ENCODE measurements at places on chromosomes 2 and 18. TPM values are rescaled to one million over a fixed set of nuclear protein-coding genes. Genes with fewer than 3 reads are reported as not detected.

GRCh38 chr2:182980115-182980514 is 58.1 kb downstream of the NCKAP1 start:
- no peaks in the 10 kb centered on the region for H3K4me1 ChIP-seq
- no peak for DNase-seq
- no peak overlapping the region for H3K27ac ChIP-seq
- H3K27me3 ChIP-seq, result no peaks in the 10 kb centered on the region
- no peak overlapping the region for H3K4me3 ChIP-seq

DNA sequence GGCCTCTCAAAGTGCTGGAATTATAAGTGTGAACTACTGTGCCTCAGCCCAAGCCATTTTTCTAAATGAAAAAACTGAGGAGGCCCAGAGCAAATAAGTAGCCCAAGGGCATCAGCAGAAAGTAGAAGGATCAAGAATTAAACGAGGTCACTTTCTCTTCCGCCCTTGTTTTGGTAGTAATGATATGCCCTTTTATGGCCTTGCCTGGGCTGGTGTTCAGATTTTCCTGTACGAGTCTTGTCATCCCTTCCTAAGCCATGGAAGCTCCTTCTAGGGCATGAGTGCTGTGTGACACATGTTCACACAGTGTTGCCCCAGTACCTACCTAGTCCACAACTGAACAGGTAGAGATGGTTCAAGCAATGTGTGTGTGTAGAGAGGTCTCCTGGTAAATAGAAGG is 6.6 kb downstream of the HPCAL1 start:
- H3K36me3 ChIP-seq, result no peaks in the 10 kb centered on the region
- H3K27me3 ChIP-seq, result no peaks in the 10 kb centered on the region
- H3K27ac ChIP-seq, result no peak overlapping the region
- no peak overlapping the region for H3K4me3 ChIP-seq
- H3K4me1 ChIP-seq, result peaks cover 5% of the 10 kb centered on the region

GRCh38 chr18:7789856-7790552 is 222.9 kb downstream of the PTPRM start:
- no peak overlapping the region for H3K4me3 ChIP-seq
- no peaks in the 10 kb centered on the region for H3K27me3 ChIP-seq
- no peaks in the 10 kb centered on the region for H3K36me3 ChIP-seq
- H3K27ac ChIP-seq, result no peak overlapping the region

DNA sequence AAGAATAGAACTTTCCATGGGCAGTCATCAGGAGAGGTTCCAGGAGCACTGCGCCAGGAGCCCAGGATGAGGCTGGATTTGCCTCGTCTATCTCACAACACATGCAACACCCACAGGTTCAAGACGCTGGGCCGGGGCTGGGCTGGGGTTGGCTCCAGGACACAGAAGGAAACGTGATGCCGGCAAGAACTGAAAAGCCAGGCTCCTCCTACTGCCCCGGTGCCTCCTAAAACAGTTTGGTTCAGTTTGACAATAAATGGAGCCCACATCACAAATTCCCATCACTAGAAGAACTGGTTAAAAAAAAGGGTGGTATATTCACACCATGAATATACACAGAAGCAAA is 75.9 kb downstream of the INHBB start:
- no peaks in the 10 kb centered on the region for H3K27me3 ChIP-seq
- no peak overlapping the region for H3K27ac ChIP-seq
- no peaks in the 10 kb centered on the region for H3K36me3 ChIP-seq
- DNase-seq, result no peak
- no peaks in the 10 kb centered on the region for H3K4me1 ChIP-seq
- H3K4me3 ChIP-seq, result no peak overlapping the region

- DNase-seq, result no peak
- H3K27me3 ChIP-seq, result no peaks in the 10 kb centered on the region
- no peak overlapping the region for H3K4me3 ChIP-seq
- H3K27ac ChIP-seq, result no peak overlapping the region
These were observed 1364.0 kb upstream of the NRXN1 start for GRCh38 chr2:52395912-52396311.

GRCh38 chr2:118006326-118006725 is 7.5 kb downstream of the CCDC93 start:
- H3K27me3 ChIP-seq, result no peaks in the 10 kb centered on the region
- H3K36me3 ChIP-seq, result peaks cover 30% of the 10 kb centered on the region
- H3K27ac ChIP-seq, result no peak overlapping the region
- no peak for DNase-seq

DNA sequence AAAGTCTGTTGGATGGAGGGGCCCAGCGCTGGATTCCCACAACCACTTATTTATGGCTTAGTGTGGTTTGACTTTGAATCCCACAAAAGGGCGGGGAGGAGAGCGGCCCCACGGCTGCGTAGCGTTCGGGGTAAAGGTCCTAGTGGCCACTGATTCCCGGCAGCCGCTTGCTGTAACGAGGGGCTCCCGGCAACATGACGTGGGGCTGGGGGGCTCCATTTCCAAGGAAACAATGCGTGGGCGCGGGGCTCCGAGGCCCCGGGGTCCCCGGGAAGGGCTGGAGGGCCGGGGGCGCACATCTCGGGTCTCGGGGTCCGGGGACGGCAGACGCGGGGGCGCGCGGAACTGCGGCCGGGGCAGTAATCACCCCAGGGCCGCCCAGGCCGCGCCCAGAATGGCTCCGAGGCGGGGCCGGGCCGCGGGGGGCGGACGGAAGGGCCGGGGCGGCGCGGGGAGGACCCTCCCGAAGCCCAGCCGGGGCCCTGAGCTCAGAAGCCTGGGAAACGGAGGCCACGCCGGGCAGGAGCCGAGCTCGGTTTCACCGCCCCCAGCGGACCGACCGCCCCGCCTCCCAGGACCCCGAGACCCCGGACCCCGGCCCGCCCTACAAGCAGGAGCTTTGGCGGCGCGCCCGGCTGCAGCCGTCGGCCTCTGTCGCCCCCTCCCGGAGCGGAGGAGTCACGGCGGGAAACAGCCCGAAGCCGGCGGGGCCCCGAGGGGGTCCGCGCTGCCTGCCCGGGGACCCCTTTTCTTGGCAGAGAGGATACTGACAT is 11.9 kb upstream of the MLPH start:
- no peaks in the 10 kb centered on the region for H3K36me3 ChIP-seq
- no peaks in the 10 kb centered on the region for H3K27me3 ChIP-seq
- peak overlapping the region; percentile 86 for H3K4me3 ChIP-seq
- peak overlapping the region; percentile 74 for H3K27ac ChIP-seq
- DNase-seq, result no peak
- H3K4me1 ChIP-seq, result peaks cover 37% of the 10 kb centered on the region

DNA sequence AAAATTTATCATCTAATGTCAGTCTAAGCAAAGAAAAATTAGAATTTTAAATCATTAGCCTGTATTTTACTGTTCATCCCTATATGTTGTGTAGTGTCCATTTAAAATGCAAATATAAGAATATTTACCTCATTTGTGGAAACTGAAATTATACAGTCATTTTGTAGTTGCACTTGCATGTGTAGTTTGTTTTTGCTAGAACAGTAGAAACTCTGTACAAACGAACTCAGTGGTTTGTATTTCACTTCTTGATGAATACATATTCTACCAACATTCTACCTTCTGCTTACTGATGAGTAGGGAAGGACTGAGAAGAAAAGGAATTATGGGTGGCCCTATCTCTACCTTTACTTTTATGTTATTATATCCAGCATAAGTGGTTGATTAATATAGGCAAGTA is 29.7 kb downstream of the BMPR2 start:
- no peaks in the 10 kb centered on the region for H3K27me3 ChIP-seq
- no peaks in the 10 kb centered on the region for H3K36me3 ChIP-seq
- no peak for DNase-seq
- H3K4me1 ChIP-seq, result peaks cover 30% of the 10 kb centered on the region

DNA sequence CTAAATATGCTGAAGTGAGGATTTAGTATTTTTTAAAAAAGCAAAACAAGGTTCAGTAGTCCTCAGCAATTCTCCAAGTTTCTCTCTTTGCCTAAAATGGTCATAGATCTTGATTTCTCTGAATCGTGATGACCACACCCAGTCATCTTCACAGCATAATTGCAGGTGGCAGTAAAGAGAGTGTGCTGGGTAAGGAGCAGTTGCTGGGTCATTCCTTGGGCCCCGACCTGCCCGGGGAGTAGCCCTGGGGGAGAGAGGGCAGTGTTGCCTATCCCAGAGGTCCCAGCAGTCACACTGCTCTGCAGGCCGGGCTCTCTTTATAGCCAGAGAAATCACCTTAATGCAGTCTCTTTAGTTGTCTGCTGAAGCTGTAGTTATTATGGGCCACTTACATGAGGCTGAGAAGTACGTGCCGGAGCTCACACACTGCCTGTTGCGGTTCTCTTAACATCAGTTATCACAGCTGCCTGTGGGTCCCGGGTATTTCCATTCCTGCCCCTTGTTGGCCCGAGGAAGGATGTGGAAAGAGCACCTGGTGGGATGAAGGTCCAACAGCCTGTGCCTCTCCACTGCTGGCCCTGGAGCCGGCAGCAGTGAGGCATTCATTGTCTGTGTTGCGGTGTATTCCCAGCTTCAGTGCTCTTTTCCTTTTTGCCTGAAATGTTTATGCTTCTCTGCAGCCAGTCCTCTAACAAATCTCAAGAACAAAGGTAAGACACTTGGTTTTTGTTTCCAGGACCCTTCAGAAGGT is 230.1 kb downstream of the ALPK2 start:
- no peaks in the 10 kb centered on the region for H3K27me3 ChIP-seq
- no peak overlapping the region for H3K27ac ChIP-seq
- DNase-seq, result no peak
- H3K4me1 ChIP-seq, result no peaks in the 10 kb centered on the region
- no peaks in the 10 kb centered on the region for H3K36me3 ChIP-seq

- no peaks in the 10 kb centered on the region for H3K27me3 ChIP-seq
- H3K36me3 ChIP-seq, result no peaks in the 10 kb centered on the region
- no peak for DNase-seq
- no peak overlapping the region for H3K4me3 ChIP-seq
These were observed 511.1 kb upstream of the ID2 start for GRCh38 chr2:8170552-8171327.

Gene CHRNG
- not detected for total RNA-seq

Gene COA5
- total RNA-seq, result 29.8 TPM

Gene GKN1
- 20.7 TPM for total RNA-seq

Gene STON1
- total RNA-seq, result 39.2 TPM

Gene TUBB8B
- not detected for total RNA-seq

Gene KLHL41
- total RNA-seq, result 0.28 TPM

All from thoracic aorta (tissue), 2 donors.